HT-29 (cell line): ENCODE measurements at places on chromosomes 1 and 21. TPM values are rescaled to one million over a fixed set of nuclear protein-coding genes. Genes with fewer than 3 reads are reported as not detected.

- DNase-seq: no peak
Observed at GRCh38 chr1:34235594-34235993, 58.9 kb downstream of the C1orf94 start.

GRCh38 chr1:99005537-99005942 lies 879 bp upstream of the PLPPR5 start:
- DNase-seq: no peak

The CGN gene
- total RNA-seq: 23.5 and 30.7 TPM in 2 replicates

DNA sequence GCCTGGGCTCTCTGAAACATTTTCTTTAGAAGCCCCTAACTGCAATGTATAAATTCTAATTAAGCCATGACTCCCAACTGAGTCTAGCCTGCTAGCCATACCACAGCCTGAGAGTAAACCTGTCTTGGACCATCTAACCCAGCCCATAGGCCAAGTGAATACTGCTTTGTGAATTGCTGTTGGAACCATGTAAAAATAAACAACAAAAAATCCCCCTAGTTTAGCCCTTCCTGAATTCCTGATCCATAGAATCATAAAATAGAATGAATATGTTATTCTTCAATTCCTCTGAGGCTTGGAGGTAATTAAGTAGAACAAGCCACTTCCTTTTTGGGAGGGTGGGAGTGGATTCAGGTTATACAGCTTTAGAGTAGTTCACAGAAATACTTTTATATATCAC lies 1496.4 kb downstream of the MRPL39 start:
- DNase-seq: no peak

DNA sequence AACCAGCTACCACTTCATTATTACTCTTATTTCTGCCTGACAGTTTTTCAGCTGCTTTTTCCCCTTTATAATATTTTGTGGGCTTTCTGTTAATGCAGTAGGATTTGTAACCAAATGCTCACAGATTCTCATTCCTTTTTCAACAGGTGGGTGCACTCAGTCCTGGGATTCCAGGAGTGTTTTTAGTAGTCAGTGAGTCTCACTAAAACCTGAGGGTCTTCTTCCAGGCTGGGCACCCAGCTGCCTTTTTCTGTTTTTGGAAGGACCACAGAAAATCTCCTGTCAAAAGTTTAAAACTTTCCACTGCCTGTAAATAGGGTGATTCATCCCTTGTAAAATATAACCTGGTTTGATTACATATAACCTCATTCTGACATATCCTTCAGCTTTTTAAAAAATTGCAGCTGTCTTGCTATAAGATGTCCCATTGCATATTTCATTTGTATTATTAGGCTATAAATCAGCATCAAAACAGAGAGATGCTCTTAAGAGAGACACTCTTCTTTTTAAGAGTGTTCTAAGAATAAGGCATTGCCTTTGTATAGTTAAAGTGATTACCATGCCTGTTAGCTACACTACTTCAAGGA lies 16.8 kb upstream of the CEP350 start:
- DNase-seq: no peak

The ETV3L gene
- total RNA-seq: not detected in 2 replicates

- no peak for DNase-seq
Observed at GRCh38 chr1:158059984-158060383, 66.5 kb downstream of the KIRREL1 start.

The CD247 gene
- total RNA-seq: not detected in 2 replicates

- peak; percentile 51 for DNase-seq
Observed at GRCh38 chr1:222009105-222009730, 267.3 kb upstream of the DUSP10 start.

GRCh38 chr1:232655746-232656085 lies 25.8 kb upstream of the SIPA1L2 start:
- DNase-seq: no peak

- no peak for DNase-seq
Observed at GRCh38 chr1:223819730-223820514, 25.8 kb downstream of the TP53BP2 start.

- DNase-seq: no peak
Observed at GRCh38 chr1:115829947-115830346, 11.0 kb downstream of the NHLH2 start.

DNA sequence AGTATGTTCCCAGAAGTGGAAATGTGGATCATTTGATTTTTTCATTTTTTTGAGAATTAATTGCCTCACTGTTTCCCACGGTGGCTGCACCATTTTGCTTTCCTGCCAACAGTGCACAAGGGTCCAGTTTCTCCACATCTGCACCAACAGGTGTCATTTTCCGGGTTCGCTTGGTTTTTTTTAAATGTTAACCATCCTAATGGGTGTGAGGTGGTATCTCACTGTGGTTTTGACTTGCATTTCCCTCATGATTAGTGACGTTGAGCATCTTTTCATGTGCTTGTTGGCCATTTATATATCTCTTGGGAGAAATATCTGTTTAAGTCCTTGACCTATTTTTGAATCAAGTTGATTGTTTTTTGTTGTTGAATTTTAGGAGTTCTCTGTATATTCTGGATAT lies 3.0 kb downstream of the COL6A2 start:
- DNase-seq: no peak

- DNase-seq: no peak
Observed at GRCh38 chr1:116528329-116529083, 42.3 kb downstream of the CD58 start.

The OR2L13 gene
- not detected in 2 replicates for total RNA-seq

- no peak for DNase-seq
Observed at GRCh38 chr21:42601656-42602055, 51.8 kb upstream of the PDE9A start.

DNA sequence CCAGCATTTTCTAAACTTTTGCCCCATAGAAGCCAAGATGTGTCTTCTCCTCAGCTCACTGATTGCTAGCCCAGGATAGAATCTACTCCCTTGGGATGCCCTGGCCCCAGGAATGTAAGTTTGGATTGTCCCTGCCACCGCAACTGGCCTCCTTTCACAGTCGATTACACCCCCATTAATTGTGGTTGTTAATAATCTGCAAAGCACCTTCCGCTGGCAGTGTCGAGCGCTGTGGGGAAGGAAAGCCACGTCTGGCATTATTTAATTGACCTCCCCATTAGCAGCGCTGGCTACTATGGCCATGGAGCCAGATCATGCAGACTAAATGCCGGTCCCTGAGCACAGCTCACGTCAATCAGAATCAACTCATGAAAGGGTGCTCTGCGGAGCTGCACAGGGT lies 597.3 kb upstream of the PLXNA2 start:
- no peak for DNase-seq

DNA sequence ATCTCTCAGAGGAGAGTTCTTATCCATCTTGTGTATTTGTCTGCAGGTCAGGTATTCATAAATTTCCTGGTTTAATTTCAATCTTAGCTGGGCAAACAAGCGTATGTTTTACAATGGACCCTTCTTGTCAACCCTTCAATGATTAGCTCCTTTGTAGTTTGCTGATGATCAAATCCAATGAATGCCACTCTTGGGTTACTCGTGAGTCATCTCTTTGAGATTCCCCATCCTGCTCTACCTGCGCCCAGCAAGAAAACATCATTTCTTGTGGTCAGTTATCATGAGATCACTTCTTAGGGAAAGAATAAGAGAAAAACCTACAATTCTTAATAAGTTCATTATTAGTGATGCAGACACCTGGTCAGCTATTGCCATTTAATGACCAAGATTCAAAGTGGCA lies 572.3 kb upstream of the PKN2 start:
- peak; percentile 80 for DNase-seq

The ARMH1 gene
- 0.15 and 0.99 TPM in 2 replicates for total RNA-seq

DNA sequence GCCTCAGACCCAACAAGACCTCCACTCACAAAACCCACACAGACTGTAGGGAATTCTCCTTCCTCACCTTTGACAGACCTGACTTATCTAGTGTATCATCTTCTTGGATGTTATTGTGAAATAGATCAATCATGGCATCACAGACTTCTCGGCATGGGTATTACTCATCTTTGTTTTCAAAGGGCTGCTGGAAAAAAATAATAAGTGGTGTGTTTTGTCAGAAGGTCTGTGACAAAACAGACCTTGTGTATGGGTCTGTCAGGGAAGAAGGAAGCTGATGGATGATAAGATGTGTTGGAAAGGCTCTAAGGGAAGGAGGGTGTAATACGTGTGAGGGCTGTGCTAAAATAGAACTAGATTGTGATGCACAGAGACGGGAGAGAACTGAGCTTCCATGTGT lies 13.9 kb upstream of the S100A7 start:
- no peak for DNase-seq

- no peak for DNase-seq
Observed at GRCh38 chr1:222068101-222068500, 326.2 kb upstream of the DUSP10 start.

The SEMA4A gene
- total RNA-seq: 5.1 and 11.6 TPM in 2 replicates

The NPR1 gene
- not detected in 2 replicates for total RNA-seq

DNA sequence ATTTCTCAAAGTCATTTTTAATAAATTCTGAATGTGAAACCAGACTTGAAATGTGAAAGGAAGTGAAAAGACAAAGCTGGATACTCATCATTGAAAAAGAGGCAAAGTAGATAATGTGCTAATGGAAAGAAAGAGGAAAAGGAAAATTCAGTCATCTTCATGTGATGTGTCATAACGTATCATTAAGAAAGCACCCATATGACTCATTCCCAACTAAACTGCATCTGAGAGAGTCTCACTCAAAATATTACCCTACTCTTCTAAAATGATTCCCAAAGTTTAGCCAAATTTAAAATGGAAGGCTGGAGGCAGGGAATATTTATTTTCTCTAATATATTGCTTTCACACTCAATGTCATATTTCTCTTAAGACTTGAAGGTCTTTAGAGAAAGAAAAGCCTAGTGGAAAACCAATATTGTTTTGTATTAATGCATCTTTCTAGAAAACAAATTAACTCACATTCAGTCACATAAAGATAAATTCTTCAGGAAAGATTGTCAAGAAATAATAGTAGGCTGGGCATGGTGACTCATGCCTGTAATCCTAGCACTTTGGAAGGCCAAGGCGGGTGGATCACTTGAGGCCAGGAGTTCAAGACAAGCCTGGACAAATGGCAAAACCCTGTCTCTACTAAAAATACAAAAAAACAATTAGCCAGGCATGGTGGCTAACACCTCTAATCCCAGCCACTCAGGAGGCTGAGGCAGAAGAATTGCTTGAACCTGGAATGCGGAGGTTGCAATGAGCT lies 129.9 kb downstream of the SLC30A10 start:
- no peak for DNase-seq

The FTCD gene
- 0.33 TPM in 1 of 2 replicates, not detected in the other for total RNA-seq

The FAM229A gene
- 2.6 and 12.4 TPM in 2 replicates for total RNA-seq

GRCh38 chr1:156336242-156336641 lies 1.9 kb downstream of the CCT3 start:
- peak; percentile 10 for DNase-seq

DNA sequence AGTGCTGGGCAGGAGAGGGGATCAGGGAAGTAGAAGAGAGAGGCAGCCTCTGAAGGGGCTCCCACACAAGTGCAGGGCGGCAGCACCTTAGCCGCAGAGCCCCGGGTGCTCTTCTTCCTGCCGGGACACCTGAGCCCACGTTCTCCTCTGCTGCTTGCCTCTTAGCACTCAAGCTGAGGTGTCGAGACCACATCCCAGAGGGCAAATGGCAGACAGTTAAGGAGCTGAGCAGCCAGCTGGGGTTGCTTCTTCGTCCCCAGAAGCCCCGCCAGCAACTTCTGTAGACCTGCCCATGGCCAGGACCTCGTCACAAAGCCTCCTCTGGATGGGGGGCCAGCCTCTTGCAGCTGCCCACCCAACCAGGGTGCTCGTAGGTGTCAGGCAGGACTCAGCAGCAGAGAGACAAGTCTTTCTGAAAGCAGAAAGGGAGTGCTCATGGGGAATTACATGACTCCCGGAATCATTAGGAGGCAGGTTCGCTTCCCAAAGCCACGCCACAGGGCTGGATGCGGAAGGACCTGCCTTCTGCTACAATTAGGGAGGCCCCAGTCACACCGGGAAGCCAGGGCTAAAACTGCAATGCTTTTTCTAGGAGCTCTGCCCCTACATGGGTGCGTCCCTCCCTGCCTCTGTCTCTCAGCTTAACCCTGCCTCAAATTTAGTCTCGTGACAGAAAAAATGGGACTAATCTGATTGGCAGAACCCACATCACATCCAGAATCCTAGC lies 141.4 kb upstream of the RAB4A start:
- no peak for DNase-seq

The IFI44 gene
- 12.2 and 24.6 TPM in 2 replicates for total RNA-seq

The SELP gene
- total RNA-seq: not detected in 2 replicates

GRCh38 chr1:180568184-180568583 lies 9.4 kb downstream of the OVAAL start:
- no peak for DNase-seq

GRCh38 chr1:186179231-186179630 lies 195.8 kb downstream of the TPR start:
- no peak for DNase-seq

The CD34 gene
- not detected in 2 replicates for total RNA-seq

GRCh38 chr1:93625582-93626327 lies 55.9 kb downstream of the BCAR3 start:
- DNase-seq: no peak

GRCh38 chr21:44856131-44856530 lies 17.4 kb downstream of the PTTG1IP start:
- DNase-seq: no peak

DNA sequence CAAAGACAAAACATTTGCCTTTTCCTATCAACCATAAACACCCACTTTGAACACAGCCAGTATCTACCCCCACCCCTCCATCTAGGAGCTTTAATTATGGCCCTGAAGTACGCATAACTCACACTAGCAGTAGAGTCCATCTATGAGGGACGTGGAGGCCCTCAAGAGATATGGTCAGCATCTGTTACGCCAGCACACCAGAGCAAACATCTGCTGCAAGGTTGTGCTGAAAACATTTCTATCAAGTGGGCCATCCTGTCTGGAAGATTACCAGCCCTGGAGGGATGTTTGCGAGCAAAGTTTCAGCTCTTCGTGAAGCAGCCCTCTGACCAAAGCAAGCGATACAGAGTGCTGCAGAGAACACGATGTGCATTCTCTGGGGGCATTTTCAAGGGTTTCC lies 74.6 kb downstream of the SLC45A1 start:
- DNase-seq: no peak

The B3GALT2 gene
- total RNA-seq: not detected in 2 replicates

- DNase-seq: peak; percentile 77
Observed at GRCh38 chr1:19067182-19067911, 110.9 kb upstream of the IFFO2 start.

- DNase-seq: no peak
Observed at GRCh38 chr1:43542527-43543458, 12.1 kb downstream of the PTPRF start.

GRCh38 chr1:78171736-78172590 lies 126.2 kb downstream of the GIPC2 start:
- no peak for DNase-seq

- no peak for DNase-seq
Observed at GRCh38 chr1:181397845-181398244, 85.5 kb upstream of the CACNA1E start.

DNA sequence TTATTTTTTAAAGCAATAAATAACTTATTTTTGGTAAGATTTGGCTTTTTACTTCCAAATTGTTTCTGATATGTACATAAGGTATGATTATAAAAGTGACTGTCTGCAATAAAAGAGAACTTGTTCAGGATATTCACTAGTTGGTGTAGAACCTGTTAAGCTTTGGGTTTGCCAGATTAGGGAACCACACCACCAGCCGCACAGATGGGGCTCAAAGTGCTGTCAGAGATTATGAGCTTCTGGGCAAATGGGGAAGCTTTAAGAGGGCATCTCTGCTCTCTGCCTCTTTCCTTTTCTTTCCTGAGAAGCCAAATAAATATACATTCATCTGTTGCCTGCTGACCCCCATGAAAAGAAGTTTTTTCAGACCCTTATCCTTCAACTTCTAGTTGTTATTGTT lies 25.4 kb downstream of the IVNS1ABP start:
- DNase-seq: peak; percentile 8

GRCh38 chr1:205961991-205962820 lies 18.9 kb upstream of the SLC26A9 start:
- DNase-seq: no peak

The USH2A gene
- not detected in 2 replicates for total RNA-seq

The S100A1 gene
- total RNA-seq: 0.15 TPM in 1 of 2 replicates, not detected in the other
